H7 (cell line): ENCODE measurements at places on chromosomes 4 and X. TPM values are rescaled to one million over a fixed set of nuclear protein-coding genes. Genes with fewer than 3 reads are reported as not detected.

DNA sequence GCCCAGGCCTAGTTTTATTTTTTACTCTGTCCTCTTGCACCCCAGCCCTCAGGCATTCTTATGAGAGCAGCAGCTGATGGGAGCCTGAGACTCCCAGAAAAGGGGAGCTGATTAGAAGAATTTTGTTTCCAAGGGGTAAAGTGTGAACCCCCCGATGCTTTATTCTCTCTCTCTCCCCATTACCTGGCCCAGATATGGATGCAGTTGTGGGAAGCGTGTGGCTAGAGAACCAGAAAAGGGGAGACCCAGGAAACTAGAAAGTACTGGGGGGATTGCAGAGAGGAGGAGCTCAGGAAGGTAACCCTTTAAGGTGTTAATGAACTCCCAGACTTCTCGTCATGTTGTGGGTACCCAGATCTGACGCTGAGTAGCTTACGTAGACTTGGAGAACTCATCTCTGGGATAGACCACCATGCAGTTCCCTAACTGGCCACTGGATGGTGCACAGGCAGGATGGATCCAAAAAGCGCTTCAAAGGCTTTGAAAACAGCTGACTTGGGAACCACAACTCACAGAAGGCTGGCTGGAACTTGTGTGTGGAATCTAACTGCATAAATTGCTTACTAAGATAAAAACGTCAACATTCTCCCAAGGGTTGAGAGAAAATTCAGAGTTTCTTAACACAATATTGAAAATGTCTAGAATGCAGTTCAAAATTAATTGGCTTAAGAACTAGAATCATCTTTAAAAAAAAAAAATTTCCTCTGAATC is 64.7 kb downstream of the TBC1D14 start:
- peak; percentile 88 for DNase-seq

Gene HDAC6
- total RNA-seq = 52.4 and 54.8 TPM in 2 replicates

DNA sequence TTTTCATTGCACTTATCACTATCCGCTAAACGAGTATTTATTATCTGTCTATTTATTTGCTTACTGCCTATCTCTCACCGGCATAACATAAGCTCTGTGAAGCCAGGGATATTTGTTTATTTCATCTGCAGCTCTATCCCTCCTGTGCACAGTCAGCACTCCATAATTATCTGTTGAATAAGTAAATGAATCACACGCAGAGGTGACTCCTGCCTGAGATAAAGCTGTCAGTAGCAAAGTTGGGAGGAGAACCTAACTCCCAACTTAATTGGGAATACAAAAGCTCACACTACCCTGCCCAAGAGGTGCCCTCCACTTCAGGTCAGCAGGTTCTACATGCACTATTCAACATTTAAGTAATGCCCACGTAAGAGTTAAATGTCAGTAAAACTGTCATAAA is 85.7 kb downstream of the CORIN start:
- no peak for DNase-seq

Gene ETDA
- total RNA-seq = not detected in 2 replicates

DNA sequence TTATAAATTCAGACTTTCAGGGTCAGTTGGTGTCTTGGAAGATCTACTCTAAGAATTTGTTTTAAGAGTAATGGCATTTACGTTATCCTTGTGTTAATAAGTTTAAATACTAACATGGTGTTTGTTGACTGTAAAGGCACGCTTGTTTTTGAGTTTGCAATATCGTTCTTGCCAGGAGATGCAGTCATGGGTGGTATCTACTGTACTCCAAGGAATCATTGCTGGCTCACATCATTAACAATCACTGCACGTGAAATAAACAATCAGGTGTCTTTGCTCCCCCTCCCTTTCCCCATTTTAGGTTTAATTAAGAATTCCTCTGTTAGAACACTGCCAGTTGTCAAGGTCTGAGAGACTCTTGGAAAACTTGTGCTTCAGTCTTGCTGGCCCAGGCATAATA is 1.6 kb downstream of the HHIP start:
- DNase-seq = no peak

GRCh38 chr4:86054286-86055032 is 305.4 kb downstream of the MAPK10 start:
- DNase-seq = no peak

Gene SHROOM4
- total RNA-seq = 9.7 and 10.2 TPM in 2 replicates

Gene ASMT
- 0.14 and 0.44 TPM in 2 replicates for total RNA-seq

DNA sequence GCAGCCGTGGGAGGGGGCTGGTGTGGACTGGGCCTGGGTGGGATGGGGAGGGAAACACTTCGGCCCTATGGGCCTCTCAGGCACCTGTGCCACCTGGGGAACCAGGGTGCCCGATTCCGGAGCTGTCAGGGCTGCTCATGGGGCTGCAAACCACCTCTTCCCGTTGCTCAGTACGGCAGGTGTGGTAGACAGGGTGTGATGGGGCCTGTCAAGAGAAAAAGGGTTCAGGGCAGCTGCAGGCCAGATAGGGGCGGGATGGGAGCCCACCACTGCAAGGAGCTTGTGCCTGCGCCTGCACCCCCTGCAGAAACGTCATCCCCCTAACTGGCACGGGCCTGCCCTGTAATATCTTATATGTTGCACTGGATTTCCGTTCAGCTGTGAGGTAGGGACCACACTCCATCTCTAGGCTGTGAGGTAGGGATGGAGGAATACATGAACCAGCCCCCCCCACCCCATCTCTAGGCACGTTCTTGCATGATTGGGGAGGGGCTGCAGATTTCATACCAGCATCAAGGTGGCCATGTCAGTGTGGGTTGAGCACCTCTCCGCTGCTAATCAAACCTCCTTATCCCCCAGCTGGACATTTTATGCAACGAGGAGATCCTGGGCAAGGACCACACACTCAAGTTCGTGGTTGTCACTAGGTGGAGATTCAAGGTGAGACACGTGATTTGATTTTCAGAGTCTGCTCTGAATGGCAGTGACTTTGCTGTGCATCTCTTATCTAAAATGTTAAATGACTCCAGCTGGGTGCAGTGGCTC is 59.0 kb downstream of the PCGF3 start:
- DNase-seq = peak; percentile 43

Gene RENBP
- total RNA-seq = 17.9 and 18.3 TPM in 2 replicates

GRCh38 chrX:124223524-124223923 is 108.9 kb upstream of the TEX13D start:
- DNase-seq = peak; percentile 23

DNA sequence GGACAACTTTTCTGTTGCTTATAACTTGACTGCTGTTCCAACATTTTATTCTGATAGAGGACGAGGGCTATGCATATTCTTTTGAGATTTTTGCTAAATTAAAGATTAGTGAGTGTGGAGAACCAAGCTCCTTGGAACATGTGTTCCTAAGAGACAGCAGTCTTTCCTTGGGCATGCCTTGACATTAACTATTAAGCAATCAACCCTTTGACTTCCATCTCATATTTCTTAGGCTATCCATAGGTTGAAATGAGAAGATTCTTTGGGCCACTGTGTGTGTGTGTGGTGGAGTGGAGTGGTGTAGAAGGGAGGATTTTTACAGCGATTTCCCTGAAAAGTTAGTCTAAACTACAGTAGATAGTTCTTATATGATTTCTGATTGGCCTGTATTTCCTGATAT is 127.4 kb upstream of the POF1B start:
- DNase-seq = no peak

GRCh38 chrX:68175562-68175961 is 257.7 kb downstream of the OPHN1 start:
- DNase-seq = no peak

DNA sequence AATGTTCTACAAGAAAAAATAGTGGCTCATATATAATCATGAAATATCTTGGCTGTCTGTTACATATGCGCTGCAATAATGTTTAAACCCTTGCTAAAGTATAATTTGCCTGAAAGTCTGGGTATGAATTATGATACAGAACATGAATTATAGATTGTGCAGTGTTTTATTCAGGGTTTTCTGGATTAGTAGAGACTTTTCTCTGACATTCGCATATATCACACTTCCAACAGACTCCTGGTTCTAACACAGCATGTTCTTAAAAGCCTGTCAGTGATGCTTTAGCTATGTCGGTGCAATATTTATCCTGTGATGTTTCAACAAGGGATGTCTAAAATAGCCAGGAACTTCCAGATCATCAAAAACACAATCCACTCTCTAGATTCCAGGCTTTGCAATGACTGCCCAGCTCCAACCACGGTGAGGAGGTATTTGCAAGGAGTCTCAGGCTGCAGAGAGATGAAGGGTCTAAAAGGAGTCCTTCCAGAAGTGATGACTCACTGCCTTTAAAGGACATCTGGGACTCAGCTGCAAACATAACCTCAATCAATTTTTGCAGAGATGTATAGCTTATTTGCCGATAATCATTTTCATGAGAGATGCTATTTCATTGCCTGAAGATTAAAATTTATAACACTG is 69.4 kb downstream of the RWDD4 start:
- no peak for DNase-seq

DNA sequence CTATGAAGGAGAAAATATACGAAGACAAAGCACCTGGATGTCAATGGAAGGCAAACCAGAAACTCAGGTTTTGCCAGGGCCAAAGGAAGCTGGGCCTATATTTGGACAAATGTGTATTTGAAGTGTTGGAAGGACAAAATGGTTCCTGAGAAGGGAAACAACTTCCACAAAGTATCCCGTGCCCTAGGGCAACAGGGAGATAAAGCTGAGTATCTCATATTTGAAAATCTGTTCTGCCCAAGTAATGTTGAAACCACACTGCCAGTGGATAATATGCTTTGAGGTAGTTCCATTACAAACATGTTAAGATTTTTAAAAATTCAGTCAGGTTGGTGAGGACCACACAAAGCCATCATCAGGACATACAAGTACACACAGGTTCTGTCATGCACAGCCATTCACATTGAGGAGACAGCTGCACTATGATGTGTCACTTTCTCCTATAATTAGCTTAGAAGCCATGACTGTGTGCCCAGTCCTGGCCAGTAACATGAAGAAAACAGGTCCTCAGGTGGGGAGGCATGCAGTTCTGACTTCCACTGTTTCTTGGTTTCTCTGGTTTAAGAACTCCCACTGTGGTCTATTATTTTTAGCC is 116.4 kb downstream of the PWWP3B start:
- no peak for DNase-seq

DNA sequence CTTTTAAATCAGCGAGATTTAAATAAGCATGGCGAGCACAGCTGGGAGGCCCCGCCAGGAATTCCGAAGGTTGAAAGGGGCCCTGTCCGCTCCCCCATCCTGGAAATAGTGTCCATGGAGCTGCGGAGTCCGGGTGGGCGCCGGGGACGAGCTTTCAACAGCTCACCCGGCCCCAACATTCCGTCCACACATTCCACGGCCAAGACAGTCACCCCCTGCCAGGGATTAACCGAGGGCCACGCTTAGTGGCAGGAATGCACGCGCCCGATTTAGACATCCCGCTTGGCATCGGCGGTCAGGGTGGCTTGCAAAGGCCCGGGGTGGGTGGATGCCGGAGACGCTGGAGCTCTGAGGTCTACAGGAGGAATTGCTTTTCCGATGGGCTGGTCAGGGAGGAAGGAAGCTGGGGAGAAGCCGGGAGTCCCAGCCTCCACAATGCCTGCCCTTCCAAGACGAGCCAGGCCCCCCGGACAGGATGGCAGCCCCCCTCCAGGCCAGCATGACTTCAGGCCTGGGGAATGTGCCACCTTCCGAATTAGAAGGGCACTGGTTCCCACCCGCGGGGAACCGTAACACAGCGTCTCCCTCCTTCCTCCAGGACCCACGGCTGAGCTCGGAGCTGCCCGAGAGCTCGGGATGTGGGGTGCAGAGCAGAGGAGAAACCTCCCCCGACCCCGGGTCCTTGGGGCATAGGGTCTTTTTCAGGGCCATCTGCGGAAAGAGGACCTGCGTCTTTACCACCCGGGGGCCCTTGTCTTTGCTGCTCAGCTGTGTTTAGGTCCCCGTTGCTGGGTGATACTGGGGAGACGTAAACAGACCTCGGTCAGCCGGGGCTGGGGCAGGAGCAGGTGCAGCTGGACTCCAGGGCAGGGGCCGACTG is 26.9 kb upstream of the PPP2R3B start:
- DNase-seq = peak; percentile 84

Gene SPANXA2
- total RNA-seq = not detected in 2 replicates

DNA sequence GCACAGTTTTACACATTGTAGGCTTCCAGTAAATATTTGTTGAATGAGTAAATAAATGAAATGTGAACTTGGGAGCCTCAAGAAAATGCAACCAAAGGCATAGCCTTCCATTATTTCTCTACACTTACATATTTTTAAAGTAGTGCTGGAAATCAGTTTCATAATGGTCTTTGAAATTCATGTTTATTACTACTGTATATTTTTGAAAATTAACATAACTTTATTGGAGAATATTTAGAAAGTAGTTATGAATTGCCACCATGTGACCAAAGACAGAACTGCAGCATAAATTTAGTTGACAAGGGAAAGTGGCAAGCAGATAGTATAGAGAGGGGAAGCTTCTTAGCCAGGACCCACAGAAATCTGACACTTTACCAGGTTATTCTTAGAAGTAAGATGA is 6.4 kb downstream of the TCEAL8 start:
- DNase-seq = peak; percentile 17

GRCh38 chrX:135114392-135114791 is 5.9 kb downstream of the ETDB start:
- DNase-seq = no peak
